ENCODE measurements at places on chromosomes 7 and 10.
A peak's percentile ranks its signal among the peaks of the same experiment; 100 is the strongest.

DNA sequence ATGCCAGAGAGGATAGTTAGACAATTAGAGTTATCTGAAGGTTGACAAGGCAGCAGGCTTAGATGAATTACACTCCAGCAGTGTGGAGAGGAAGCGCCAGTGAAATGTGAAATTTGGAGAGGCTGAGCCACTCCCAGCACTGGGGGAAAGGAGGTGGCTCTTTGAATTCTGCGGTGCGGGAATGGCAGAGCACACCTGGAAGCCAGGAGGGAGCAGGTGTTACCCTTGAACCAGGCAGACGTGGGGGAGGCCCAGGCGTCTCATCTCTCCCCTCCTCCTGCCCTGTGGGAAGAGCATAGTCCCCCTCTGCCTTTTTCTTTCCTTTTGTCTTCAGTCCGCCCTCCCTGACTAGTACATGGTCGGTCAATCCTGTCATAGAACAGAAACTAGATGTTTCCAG lies 203.1 kb downstream of the DPP6 start:
- no peak for DNase-seq

GRCh38 chr10:77548671-77549070 lies 88.9 kb downstream of the KCNMA1 start:
- DNase-seq = no peak

- DNase-seq = no peak
Measured at GRCh38 chr10:27744802-27745731, 552 bp downstream of the MKX start.

DNA sequence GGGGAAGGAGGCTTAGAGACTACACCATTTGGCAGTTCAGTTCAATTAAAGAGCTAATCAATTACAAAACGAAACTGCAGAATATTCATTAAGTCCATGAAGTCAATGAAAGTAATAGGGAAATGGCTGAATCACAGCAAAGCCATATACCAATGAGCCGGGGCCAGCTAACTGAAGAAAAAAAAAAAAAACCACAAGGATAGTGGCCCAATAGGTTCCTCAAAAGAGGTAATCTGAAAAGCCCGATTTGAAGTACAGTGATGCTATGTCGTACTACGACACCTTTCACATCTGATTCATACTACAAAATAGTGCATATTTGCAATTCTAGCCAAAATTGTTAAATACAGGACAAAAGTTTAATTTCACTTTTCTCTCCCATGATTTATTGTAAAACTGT lies 2.5 kb downstream of the ARHGAP12 start:
- no peak for DNase-seq

DNA sequence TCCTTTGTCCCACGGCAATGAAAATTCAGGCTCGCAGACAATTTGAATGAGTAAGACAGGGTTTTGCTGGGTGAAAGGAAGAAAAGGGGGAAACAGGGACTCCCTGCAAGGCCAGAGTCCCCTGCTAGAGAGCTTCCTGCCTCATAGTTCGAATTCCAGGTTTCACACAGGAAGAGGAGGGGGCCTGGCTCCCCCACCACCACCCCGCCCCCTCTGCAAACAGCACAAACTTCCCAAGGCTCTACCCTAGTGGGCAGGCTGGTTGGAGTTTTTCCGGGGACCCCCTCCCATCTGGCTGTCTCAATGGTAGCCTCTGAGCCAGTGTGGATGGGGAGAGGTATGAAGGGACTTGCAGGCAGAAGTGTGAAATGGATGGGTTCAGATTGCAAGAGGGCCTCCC lies 57.4 kb upstream of the NEBL start:
- no peak for DNase-seq

DNA sequence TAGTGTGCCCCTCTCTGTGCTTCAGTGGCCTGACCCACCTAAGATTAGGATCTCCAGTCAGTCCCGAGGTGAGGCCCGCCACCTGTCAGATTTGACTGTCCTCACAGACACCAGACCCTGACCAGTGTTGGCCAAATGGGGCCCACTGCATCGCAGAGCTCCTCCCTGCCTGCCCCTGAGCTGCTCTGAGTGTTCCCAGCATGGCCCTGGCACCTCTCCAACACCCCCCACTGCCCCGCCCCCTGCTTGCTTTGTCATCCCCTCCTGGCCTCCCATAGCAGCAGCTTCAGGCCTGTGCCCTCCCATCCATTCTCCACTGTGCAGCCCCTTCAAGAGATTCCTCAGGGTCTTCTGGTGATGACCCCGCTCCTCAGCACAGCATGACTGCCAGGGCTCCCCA lies 67.6 kb downstream of the C10orf120 start:
- no peak for DNase-seq

- DNase-seq = no peak
Measured at GRCh38 chr10:31709476-31709875, 219.2 kb downstream of the ARHGAP12 start.

DNA sequence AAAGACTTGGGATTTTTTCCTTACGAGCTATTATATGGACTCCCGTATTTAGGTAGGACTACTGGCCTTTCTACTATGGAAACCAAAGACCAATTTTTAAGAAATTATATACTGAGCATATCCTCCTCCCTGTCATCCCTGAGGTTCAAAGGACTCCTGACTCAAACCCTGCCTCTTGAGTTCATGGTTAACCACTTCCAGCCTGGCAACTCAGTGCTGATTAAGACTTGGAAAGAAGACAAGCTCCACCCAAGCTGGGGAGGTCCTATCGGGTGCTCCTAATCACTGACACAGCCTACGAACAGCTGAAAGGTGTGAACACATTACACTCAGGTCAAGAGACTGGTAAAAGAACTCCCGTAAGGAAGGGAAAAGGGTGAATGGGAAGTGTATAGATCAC lies 66.8 kb downstream of the LYZL2 start:
- DNase-seq = peak; percentile 73

DNA sequence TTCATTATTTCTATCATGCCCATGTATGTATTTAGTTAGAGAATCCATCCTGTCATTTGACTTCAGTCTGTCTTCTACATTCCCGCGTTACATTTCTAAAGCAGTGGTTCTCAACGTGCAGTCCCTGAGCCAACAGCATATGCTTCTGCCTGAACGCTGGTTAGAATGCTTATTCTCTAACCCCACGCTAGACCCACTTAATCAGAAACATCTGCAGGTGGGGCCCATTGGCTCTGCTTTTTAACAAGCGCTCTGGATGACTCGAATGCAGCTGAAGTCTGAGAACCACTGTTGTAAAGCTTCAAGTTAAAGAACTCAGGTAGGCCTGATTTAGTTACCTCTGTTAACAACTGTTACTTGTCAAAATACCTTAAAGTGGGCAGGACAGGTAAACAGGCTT lies 38.2 kb downstream of the NEUROD6 start:
- DNase-seq = no peak

DNA sequence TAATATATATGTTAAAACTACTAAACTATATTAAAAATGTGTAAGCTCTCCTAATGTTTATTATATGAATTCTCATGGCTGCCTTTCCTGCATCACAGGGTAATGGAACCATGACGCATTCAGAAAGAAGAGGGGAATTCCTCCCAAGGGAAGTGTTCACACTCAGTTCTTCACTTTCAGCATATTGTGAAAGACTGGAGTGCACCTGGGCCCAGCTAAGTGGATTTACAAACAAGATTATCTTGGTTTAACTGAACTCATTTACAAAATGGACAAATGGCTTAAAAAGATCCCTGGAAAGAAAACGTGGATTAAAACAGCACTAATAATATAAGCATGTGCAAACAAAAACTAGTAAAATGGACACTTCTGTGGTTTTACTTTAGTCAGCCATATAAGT lies 149.8 kb downstream of the DOCK4 start:
- no peak for DNase-seq

DNA sequence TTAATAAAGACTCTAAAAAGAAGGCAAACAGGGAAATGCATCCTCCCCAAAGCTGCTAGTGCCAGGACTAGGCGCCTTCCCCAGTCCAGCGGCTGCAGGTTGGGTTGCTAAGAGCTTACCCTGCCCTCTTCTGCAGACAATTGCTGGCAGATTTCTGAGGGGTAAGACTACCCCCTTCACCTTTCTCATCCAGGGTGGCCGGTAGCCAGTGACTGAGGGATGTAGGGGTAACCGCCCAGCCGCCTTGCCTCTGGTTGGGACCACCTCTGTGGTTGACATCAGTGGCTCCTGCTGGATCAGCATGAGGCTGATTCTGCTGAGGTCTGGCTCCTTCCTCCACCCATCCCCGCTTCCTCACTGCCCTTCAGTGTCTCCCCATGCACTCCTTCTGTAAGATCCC lies 71.2 kb downstream of the ADCYAP1R1 start:
- no peak for DNase-seq

GRCh38 chr10:61100887-61101286 lies 156.9 kb upstream of the RHOBTB1 start:
- no peak for DNase-seq

GRCh38 chr7:155279787-155280445 lies 17.8 kb upstream of the INSIG1 start:
- DNase-seq = no peak

DNA sequence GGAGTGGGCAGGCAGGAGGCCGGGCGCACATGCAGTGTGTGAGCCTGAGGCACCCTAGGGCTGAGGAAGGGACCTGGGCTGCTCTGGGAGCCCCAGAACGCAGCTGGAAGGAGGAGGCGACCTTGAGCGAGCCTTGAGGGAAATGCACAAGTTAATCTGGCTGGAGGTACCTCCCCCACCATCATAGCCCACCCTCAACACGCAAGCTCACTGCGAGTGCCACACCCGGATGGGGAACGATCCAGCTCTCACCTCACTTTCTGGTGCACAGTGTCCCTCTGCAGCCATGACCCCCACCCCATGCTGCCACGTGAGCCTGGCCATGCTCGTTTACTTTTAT lies 162.4 kb upstream of the PPP2R2D start:
- DNase-seq = no peak

- DNase-seq = no peak
Measured at GRCh38 chr10:112209684-112210131, 26.1 kb upstream of the GPAM start.

DNA sequence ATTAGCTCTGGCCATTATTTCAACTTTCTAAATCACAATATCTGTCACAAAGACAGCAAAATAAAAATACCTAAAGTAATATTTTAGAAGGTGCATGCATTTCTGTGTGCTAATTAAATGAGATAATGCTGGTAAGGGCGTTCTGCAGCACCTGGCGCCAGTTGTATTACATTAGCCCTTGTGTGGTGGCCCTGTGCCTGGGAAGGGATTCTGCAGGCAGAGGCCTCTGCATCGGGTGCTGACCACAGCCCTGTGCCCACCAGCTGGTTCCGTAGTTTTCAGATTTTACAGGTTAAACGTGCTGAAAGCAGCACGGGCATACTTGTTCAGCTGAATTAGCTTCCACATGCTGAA lies 157.7 kb upstream of the PRKCQ start:
- no peak for DNase-seq

- DNase-seq = no peak
Measured at GRCh38 chr10:73850863-73851461, 23.4 kb downstream of the CAMK2G start.

DNA sequence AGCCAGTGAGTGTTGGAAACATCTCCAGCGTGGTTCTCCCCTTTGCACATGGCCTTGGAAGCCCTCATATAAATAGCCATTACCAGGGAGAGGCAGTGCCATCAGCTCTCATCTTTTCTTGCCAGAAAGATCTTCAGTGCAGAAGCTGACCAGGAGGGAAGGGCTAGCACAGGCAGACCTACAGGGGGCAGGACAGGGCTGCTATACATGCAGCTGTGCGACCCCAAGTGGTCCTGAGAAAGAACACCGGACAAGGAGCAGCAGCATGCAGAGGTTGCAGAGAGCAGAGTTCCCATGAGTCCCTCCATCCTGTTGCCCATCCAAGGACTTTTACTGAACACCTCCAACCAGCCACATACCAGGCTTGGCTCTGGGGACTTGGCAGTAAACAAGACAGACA lies 17.1 kb downstream of the GRID1 start:
- DNase-seq = no peak

DNA sequence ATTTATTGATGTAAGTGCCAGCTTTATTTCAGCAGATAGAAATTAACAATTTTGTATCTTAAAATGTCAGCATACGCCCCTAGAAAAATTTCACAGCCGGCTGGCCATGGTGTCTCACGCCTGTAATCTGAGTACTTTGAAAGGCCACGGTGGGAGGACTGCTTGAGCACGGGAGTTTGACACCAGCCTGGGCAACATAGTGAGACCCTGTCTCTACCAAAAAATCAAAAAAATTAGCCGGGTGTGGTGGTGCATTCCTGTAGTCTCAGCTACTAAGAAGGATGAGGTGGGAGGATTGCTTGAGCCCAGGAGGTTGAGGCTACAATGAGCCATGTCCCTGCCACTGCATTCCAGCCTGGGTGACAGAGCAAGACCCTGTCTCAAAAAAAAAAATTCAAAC lies 14.1 kb downstream of the GTF2I start:
- DNase-seq = no peak

GRCh38 chr7:77823787-77824186 lies 25.2 kb downstream of the PHTF2 start:
- DNase-seq = no peak

DNA sequence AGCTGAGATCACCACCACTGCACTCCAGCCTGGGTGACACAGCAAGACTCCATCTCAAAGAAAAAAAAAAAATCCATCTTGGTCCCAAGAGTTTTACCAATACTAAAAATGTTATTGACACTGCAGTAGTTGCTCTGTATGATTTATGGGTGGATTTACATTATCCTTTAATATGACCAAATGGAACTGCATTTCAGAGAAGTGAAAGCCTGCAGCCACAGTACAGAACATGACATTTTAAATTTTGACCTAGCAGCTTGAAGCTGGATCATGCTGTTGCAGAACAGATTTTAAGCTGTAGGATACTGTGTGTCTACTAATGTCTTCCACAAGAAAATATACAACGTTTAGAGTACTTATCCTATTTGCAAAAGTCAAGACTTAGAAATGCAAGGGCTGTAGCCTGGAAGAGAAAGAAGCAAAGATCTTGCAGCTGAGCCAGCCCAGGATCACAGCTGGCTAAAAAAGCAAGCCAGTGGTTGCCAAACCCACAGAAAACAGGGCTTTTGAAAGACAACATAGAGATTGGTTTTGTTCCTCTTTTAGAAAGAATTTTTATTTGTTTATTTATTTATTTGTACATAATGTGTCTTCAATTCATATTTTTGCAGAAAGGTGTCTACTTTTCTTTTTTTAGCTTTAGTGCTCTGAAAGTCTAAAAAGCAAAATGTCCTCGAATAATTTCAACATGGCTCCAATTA lies 55.2 kb upstream of the WNT16 start:
- no peak for DNase-seq

- no peak for DNase-seq
Measured at GRCh38 chr10:17452060-17452841, 2.1 kb downstream of the ST8SIA6 start.

Measured in keratinocyte (primary cell).